ENCODE measurements at places on chromosomes 3 and 15.

GRCh38 chr3:39812537-39812936 lies 3.1 kb downstream of the MYRIP start:
- DNase-seq: no peak

DNA sequence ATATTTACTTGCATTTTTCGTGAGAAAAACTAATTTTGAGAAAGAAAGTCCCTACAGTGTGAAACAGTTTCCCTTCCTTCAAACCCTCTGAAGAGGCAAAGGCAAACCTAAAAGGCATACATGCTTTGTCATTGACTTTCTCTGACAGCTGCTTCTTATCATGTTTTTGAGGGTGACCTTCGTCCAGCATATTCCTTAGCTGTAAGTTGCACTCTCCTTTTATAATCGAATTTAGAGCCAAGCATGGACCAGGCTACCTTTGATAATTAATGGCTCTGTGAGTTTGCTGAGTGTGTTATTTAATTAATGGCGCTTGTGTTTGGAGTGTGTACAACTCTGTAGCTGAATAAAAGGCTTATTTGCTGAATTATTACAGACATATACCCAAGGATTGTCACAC lies 684.2 kb upstream of the CFAP20DC start:
- no peak for DNase-seq

- DNase-seq: peak; percentile 30
Measured at GRCh38 chr3:57164657-57165573, at the start of gene IL17RD. Gene IL17RD (minus strand): TSS chr3:57165353. CDS start chr3:57165286, 67 bp downstream.

DNA sequence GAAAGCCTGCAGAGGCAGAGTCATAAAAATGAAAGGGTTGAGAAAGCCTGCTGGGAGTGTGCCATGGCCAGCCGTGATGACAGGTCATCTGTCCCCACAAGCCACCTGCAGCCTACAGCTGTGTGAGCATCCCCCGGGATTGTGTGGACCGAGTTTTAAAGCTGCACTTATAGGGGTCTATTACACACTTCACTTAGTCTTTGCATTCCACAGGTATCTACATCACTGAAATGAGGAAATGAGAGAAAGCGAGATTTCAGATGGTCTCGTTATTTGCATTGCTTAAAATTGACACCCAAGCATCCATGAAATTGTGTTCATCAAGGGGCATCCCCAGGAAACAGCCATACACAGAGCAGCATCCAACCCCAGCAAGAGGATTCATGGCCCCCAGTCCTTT lies 137.6 kb upstream of the TRIM42 start:
- DNase-seq: no peak

GRCh38 chr3:183613366-183614285 lies 21.8 kb upstream of the KLHL24 start:
- DNase-seq: no peak

DNA sequence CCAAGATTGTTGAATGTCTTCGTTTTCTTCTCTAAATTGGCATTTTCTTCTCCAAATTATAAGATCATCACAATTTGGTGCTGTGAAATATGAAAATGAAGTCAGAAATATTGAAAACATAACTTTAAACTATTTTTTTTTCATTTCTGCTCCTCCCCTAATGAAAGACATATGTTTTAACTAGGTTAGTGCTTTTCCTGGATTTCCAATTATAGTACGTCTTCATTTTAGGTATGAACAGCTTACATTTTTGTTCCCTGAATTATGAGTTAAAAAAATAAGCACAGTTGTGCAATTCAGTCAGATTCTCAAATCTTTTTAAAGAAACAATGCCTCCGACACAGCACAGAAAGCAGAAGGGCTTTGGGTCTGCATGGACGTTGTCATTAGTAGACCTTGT lies 83.5 kb upstream of the CFAP20DC start:
- DNase-seq: no peak

GRCh38 chr3:85691196-85691595 lies 732.4 kb downstream of the CADM2 start:
- DNase-seq: no peak

DNA sequence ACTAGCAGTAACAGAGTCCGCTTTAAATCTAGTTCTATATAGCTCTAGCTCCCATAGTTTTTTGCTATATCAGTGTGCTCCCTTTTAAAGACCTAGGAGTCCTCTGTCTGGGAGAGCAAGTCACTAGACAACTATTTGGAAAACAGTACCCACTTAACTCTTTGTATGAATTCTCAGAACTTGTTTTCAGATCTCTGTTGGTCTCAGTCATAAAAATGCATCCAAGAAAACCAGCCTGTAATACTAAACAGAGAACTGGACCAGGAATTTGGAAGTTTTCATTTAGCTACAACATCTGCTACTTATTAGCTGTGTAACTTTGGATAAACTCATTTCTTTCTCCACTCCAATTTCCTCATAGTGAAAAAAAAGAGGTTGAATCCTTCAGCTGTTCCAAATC lies 56.9 kb upstream of the C3orf49 start:
- DNase-seq: no peak

GRCh38 chr3:80334534-80334933 lies 566.7 kb upstream of the ROBO1 start:
- no peak for DNase-seq

DNA sequence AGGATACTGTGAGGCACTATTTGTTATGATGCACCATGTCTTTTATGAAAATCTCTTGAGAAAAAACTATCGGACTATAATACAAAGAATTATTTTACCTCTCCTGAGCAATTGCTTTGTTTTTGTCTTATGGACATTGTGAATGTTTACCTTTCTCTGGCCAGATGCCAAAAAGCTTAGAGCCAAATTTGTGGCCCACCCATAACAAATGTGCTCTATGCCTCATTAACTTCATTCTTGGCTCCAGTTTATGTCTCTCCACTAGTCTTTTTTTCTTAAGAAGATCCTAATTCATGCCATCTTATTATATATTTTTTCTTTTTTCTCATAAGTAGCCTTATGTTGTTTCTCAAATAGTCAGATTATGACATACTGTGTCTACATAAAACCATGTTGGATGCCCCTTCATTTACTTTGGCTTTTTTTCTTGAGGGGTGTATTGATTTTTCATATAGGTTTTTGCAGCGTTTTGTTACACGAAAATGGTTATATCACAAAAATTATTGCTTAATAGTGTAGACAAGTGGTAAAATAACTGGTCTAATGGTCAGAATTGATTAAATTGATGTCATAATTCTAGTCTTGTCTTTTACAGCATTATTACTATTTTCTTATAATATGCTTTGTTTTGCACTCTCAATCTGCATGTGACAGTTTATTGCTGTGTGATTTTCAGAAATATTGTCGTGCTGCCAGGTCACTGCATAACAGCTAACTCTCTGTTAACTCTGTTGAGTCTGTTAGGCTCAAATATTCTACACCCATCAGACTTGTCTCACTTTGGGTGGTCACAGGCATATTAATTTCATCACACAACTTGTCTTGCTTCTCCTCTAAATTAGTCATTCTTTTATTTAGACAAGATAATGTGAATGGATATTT lies 18.2 kb downstream of the SENP8 start:
- DNase-seq: no peak

- DNase-seq: no peak
Measured at GRCh38 chr3:35931867-35932266, 292.5 kb downstream of the ARPP21 start.

DNA sequence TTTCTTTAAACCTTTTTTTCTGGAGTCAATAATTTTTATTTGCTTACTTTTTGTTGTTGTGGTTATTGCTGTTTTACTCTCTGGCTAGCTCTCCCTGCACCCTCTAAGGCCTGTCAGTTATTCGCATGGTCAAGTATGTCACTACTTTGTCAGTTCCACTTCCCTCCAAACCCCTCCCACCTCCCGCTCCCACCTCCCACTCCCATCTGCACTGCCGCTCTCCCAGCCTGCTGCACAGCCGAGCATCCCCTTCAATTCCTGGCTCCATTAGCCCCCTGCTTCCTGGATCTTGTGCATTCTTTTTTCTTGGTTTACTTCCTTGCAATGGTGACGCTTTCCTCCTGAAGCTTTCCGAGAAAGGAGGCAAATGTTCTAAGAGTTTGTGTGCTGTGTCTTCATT lies 218.0 kb downstream of the XXYLT1 start:
- no peak for DNase-seq

GRCh38 chr3:42192334-42193200 lies 73.4 kb downstream of the CCK start:
- peak; percentile 52 for DNase-seq

GRCh38 chr3:26753095-26753494 lies 130.5 kb downstream of the LRRC3B start:
- no peak for DNase-seq

DNA sequence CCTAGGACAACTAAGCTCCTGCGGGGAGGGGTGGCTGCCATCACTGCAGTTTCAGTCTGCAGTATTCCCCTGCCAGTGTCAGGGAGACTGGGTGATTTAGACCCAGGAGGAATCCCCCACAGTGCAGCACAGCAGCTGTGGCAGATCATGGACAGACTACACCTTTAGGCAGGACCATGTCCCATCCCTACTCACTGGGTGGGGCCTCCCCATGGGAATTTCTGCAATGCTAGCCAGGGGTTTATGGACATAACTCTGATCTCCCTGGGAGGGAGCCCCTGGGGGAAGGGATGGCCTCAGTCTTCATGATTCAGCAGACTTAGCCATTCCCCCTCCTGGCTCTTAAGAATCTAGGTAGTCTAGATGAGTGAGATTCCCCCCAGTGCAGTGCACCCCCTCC lies 130.1 kb upstream of the STAC start:
- DNase-seq: no peak

DNA sequence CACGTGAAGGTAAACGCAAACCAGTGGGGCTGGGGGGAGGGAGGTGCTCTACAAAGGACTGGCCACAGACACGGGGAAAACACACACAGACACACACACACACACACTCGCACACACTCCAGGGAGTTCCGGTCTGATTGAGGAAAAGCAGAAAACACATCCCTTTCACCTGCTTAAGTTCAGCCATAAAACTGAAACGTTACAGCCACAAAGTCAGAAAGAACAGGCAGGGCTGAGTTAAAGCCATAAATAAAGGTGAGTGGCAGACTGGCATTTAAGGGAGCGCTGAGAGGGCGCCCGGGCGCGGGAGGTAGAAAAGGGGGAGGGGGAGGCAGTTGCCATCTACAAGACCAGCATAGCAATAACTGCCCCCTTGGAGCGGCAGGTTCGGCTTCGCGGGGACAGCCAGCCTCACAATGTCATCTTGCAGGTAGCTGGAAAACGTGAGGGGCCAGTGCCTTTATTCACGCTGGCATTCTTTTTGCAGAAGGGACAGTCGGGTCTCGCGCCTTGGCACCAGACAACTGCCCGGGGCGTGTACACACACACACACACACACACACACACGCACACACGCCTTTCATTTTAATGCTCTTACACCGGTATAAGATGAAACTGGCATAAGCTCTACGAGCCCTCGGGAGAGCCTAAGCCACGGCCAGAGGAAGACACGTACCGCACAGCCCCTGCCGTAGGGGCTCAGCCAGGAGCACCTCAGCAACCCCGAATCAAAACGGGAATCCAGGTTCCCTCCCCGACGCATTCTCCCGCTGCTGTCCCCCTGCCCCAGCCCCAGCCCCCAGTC lies 866 bp downstream of the TNIK start:
- DNase-seq: no peak

GRCh38 chr15:90617668-90618097 lies 88.0 kb downstream of the CRTC3 start:
- no peak for DNase-seq

All from CMK (cell line).